ENCODE measurements at places on chromosomes 1 and 21.

DNA sequence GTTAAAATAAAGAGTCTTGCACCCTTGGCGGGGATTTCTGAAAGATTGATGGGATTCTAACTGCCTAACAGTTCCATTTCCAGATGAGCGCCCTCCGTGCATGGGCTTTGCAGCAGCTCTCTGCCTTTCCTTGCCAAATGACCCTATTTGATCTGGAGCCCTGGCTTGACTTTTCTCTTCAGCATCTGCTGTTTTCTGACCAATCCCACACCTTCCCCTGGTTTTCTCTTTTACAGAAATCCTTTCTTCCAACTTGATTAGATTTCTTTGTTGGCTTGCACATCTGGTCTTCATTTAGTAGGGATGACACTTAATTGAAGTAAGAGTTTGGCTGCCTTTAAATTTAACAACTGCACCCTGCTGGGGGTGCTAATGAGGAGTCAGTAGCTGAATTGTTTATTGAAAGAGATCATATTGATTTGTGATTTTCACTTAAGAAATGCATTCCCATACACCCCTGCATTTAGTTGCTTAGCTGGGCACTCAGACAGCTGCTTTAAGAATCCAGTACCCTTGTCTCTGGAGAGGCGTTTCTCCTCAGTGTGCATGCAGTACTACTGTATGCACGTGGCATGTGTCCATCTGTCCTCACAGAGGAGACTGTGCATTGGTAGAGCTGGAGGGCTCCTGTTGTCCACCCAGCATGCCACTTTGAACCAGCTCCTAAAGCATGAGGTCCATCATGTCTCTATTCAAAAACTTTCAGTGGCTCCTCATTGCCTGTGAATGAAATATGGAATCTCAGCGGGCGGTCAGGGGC lies 99.7 kb downstream of the NOS1AP start:
- no peak for DNase-seq

DNA sequence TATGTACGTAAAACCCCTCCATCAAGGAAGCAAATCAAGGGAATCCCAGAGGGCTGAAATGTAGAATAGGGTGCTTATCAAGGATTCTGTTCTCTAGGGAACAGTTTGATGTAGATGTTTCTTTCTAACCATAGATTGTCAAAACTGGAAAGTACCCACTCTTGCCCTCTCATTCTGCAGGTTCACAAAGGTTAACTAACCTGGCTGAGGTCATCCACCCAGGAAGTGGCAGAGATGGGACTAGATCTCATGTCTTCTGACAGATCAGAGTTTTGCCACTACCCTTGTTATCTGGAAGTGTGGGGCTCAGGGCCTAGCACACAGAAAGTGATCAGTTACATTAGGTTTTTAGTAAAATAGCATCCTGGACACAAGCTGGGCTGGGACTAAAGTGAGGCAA lies 47.4 kb downstream of the GFI1 start:
- no peak for DNase-seq

- DNase-seq, result no peak
Observed at GRCh38 chr1:174405219-174405618, 42.5 kb upstream of the GPR52 start.

DNA sequence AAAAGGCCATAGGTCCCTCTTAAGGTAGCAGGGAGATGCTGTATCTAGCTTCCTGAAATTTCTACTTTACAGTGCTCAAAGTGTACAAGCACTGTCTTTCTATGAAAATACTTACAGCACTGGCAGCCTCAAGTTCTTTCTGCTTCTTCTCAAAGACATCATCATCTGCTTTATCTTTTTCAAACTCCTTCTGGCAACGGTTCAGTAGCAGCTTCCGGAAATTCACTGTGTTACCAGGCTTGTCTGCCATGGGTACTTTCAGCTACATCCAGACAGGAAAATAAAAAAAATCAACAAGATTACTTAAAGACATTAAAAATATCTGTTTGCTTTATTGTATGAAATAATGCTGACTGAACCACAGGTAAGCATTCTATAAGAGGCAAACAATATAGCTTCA lies 77.9 kb upstream of the HP1BP3 start:
- no peak for DNase-seq

GRCh38 chr1:56024155-56024554 lies 555.2 kb downstream of the PLPP3 start:
- DNase-seq, result no peak

- no peak for DNase-seq
Observed at GRCh38 chr1:158028969-158029368, 35.5 kb downstream of the KIRREL1 start.

Measured in esophagus squamous epithelium (tissue), 5 donors.